ENCODE measurements at places on chromosomes 12 and 14. TPM values are rescaled to one million over a fixed set of nuclear protein-coding genes. Genes with fewer than 3 reads are reported as not detected.

Gene SIRT4
- 1.3 TPM for total RNA-seq

Gene PIWIL1
- not detected for total RNA-seq

Gene SYNDIG1L
- not detected for total RNA-seq

Gene ADIPOR2
- total RNA-seq = 33.1 TPM

Gene TSHR
- total RNA-seq = not detected

Gene KRT75
- total RNA-seq = 2.6 TPM

Gene YBX3
- total RNA-seq = 156 TPM

Gene ANKRD33
- total RNA-seq = 0.32 TPM

Gene SERPINA3
- total RNA-seq = 0.61 TPM

Gene CLEC9A
- total RNA-seq = not detected

Gene MDGA2
- total RNA-seq = not detected

Gene TMEM52B
- total RNA-seq = not detected

Gene TPPP2
- total RNA-seq = not detected
